ENCODE measurements at places on chromosomes 6 and 20. TPM values are rescaled to one million over a fixed set of nuclear protein-coding genes. Genes with fewer than 3 reads are reported as not detected.

- no peaks in the 10 kb centered on the region for H3K36me3 ChIP-seq
- peaks cover 31% of the 10 kb centered on the region for H3K4me1 ChIP-seq
- no peak for DNase-seq
- H3K27ac ChIP-seq: no peak overlapping the region
- H3K4me3 ChIP-seq: no peak overlapping the region
- no peaks in the 10 kb centered on the region for H3K27me3 ChIP-seq
Measured at GRCh38 chr6:71388068-71388744, 99.6 kb downstream of the OGFRL1 start.

DNA sequence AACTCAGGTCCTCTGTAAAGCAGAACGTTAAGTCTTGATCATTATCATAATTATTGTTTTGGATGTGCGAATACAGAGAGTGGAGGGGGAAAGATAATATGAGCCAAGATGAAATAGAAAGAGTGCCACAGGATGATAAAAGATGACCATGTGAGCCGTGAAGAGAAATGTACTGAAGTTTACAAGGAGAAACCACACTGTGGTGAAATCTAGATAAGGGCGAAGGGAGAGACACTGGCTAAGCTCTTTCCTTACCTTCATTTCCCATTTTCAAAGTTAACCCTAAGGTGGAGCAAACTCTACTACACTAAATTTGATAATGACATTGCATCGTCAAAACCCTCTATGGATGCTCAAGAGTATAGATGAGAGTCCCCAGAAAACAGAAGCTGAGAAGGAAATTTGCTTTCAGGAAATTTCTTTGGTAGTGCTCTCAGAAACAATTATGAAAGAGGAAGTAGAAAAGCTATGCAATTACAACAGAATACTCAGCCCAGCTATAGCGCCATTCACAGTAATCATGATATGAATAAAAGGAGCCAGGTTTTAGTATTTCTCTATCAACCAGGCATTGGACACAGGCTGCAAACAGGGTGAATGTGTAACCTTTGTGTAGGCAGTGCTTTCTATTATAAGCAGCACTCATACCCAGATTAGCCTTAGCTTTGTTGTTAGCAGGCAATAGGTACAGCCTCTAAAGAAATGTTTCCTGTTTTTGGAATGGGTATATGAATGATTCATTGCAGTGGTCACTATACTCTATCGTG, 1080.7 kb downstream of the GRIK2 start:
- H3K27me3 ChIP-seq: peaks cover 20% of the 10 kb centered on the region
- H3K36me3 ChIP-seq: no peaks in the 10 kb centered on the region
- H3K4me3 ChIP-seq: no peak overlapping the region
- H3K27ac ChIP-seq: no peak overlapping the region
- H3K4me1 ChIP-seq: no peaks in the 10 kb centered on the region

DNA sequence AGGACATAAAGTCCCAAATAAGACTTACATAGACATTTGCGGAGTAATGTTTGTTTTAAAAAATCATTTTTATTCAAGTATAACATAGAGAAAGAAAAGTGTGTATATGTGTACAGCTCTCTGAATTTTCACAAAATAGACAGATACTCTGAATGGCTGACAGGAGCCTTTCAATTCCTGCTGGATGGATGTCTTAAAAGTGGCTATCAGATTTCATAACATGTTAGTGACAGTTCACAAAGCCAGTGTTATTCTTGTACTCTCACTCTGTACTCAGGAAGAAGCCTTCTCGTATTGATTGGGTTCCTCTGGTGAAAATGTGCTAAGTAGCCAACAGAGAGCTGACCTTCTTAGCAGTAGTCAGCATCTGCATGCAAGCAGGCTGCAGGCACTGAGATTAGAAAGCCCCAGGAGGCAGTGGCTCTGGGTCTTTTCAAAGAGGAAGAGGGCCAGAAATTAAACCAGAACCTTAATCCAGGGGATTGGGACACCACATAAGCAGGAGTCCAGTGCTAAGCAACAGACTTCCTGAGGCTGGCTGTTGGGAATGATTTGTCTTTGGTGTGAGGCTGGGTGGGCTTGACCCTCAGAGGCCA, 19.7 kb downstream of the SLC17A4 start:
- H3K36me3 ChIP-seq: no peaks in the 10 kb centered on the region
- no peaks in the 10 kb centered on the region for H3K4me1 ChIP-seq
- no peak for DNase-seq
- H3K27ac ChIP-seq: no peak overlapping the region
- H3K27me3 ChIP-seq: no peaks in the 10 kb centered on the region
- H3K4me3 ChIP-seq: no peak overlapping the region

- no peaks in the 10 kb centered on the region for H3K27me3 ChIP-seq
- no peaks in the 10 kb centered on the region for H3K36me3 ChIP-seq
- no peak for DNase-seq
Measured at GRCh38 chr20:60300374-60300773, 342.2 kb downstream of the CDH26 start.

DNA sequence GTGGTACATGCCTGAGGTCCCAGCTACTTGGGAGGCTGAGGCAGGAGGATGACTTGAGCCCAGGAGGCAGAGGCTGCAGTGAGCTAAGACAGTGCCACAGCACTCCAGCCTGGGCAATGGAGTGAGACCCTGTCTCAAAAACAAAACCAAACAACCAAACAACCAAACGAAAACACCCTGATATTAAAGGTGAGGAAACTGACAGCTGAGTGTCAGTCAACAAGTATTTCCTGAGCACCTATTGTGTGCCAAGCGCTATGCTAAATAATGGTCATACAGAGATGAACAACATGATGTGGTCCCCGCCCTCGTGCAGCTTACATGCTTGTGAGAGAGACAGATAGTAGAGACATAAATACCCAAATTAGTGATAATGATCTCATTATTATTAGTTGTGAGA, 1.9 kb upstream of the TULP1 start:
- H3K4me1 ChIP-seq: peaks cover 19% of the 10 kb centered on the region
- peaks cover 22% of the 10 kb centered on the region for H3K27me3 ChIP-seq
- H3K36me3 ChIP-seq: no peaks in the 10 kb centered on the region
- H3K27ac ChIP-seq: 0 out of 2 replicates have a peak overlapping the region, but pooled peaks have one; percentile 55
- H3K4me3 ChIP-seq: no peak overlapping the region
- no peak for DNase-seq

DNA sequence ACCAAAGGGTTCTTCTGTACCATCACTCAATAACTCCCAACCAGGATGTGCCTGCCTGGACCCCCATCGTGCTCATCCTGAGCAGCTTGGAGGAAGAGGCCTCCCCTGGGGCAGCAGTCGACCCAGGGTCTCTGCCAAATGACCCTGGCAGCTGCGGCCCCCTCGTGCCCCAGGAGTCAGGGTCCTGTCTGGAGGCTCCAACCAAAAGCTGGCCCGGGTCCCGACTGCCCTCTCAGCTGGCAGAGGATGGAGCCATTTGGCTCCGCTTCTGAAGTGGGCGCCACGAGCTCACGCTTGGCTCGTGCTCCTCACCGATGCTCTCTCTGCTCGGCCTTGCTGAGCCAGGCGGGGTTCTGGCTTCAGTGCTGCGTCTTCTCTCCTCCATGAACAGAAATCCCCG, 56.8 kb downstream of the TFAP2C start:
- DNase-seq: peak; percentile 22

DNA sequence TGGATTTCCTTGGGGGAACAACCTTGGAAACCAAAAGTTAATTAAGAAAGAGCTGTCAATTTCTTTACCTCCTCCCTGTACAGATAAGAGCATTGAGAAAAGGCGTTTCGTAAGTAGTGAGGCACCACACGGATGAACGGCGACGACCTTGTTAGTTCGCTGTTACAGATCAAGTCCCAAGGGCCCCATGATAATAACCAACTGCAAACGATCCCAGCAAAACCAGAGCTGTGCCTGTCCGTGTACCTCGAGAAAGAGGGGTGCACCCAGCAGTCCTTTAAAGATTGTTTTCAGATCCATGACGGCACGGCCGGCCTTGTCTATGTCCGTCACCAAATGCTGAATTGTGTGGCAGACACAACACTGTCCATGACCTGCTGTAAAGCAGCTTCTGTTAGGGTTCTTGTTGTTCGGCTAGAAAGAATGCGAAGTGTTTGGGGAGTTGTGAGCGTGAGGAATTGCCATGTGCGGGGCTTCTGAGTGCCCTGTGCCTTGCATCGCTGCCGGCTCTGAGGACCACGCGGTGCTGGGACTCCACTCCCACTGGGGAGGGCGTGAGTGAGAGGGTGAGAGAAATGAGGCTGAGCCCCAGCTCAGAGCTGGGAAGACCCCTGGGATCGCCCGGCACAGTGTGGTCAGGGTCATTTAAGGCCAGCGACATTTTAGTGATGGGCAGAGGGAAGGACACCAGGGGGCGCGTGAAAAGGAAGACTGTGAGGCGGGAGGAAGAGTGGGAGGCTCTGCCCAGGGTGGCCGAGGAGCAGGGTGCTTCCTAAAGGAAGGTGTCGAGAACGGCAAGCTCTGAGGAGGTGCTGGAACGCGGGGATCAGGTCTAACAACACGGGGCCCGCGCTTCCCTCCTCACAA, 136.8 kb upstream of the RPS6KA2 start:
- no peak overlapping the region for H3K27ac ChIP-seq
- no peak for DNase-seq
- peaks cover 22% of the 10 kb centered on the region for H3K4me1 ChIP-seq
- no peak overlapping the region for H3K4me3 ChIP-seq
- no peaks in the 10 kb centered on the region for H3K27me3 ChIP-seq
- H3K36me3 ChIP-seq: no peaks in the 10 kb centered on the region

- no peaks in the 10 kb centered on the region for H3K36me3 ChIP-seq
- DNase-seq: no peak
- H3K27ac ChIP-seq: 0 out of 2 replicates have a peak overlapping the region, but pooled peaks have one; percentile 36
- peaks cover 30% of the 10 kb centered on the region for H3K4me1 ChIP-seq
Measured at GRCh38 chr6:157143171-157143889, 180.0 kb downstream of the TMEM242 start.

GRCh38 chr6:78551361-78551760, 316.0 kb upstream of the IRAK1BP1 start:
- H3K4me1 ChIP-seq: no peaks in the 10 kb centered on the region
- peaks cover 6% of the 10 kb centered on the region for H3K36me3 ChIP-seq
- H3K27me3 ChIP-seq: no peaks in the 10 kb centered on the region
- H3K27ac ChIP-seq: no peak overlapping the region
- H3K4me3 ChIP-seq: no peak overlapping the region

GRCh38 chr6:131372535-131372934, 200.5 kb upstream of the ARG1 start:
- H3K4me1 ChIP-seq: peaks cover 11% of the 10 kb centered on the region
- no peaks in the 10 kb centered on the region for H3K27me3 ChIP-seq
- H3K4me3 ChIP-seq: no peak overlapping the region
- no peaks in the 10 kb centered on the region for H3K36me3 ChIP-seq

DNA sequence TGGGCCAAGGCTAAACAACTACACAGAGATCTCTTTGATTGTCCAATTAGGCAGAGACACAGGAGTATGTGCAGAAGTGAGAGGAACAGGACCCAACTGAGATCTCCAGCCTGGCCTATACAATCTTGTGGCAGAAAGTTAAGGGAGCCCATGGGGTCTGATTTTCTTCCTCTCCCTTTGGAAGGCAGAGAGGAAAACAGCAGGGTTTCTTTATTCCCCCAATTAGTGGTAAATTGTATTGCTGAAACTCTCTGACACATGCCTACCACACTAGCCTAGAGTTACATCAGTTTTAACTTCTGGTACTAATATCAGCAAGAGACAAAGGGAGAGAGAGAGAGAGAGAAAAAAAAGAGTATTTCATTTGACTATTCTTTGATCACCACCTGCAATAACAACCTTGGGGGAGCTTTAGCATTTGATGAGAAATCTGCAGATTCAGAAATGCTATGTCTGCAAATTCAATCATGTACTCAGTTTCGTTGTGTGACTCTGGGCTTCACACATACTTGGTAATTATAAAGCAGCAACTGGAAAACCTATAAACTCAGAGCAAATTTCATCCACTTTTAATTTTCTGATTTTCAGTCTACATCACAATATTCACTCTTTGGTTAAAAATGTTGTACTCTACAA, 260.3 kb upstream of the SPTLC3 start:
- H3K36me3 ChIP-seq: no peaks in the 10 kb centered on the region
- H3K4me1 ChIP-seq: peaks cover 41% of the 10 kb centered on the region
- DNase-seq: peak; percentile 37
- H3K27me3 ChIP-seq: no peaks in the 10 kb centered on the region

DNA sequence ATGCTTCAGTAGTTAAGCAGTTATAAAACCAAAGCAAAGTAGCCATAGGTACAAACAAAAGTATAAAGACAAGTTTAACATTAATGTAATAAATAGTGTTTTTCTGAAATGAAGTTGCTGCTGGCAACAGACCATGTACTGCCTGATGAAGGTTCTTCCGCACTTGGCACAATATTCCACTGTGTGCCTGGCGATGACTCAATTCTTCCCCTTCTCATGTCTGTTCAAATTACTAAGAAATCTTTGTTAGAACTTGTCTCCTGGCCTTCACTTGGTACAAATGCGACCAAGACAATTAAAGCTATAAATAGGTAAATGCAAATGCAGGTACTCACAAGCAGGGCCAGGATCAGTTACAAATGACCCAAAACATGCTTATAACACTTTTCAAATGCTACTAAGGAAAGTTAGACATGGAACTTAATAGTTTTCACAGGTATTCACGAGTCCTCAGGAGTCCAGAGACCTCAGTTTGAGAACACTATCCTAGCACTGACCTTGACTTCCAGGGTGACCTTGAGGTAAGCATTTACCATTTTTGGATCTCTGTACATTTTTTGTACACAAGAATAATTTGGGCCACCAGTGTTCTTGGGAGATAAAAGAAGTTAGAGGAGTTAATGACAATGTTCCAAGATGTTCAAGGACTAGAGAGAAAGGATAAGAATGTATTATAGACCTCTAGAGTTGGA, 8.1 kb upstream of the DDR1 start:
- H3K27ac ChIP-seq: no peak overlapping the region
- 0 out of 2 replicates have a peak, but pooled peaks cover 6% of the 10 kb centered on the region for H3K36me3 ChIP-seq
- H3K4me1 ChIP-seq: peaks cover 17% of the 10 kb centered on the region
- H3K27me3 ChIP-seq: no peaks in the 10 kb centered on the region
- no peak for DNase-seq

- DNase-seq: no peak
- no peak overlapping the region for H3K4me3 ChIP-seq
- peaks cover 12% of the 10 kb centered on the region for H3K36me3 ChIP-seq
- H3K4me1 ChIP-seq: no peaks in the 10 kb centered on the region
- H3K27me3 ChIP-seq: no peaks in the 10 kb centered on the region
- H3K27ac ChIP-seq: no peak overlapping the region
Measured at GRCh38 chr6:56510984-56511531, 131.6 kb downstream of the DST start.

- peaks cover 70% of the 10 kb centered on the region for H3K4me1 ChIP-seq
- no peaks in the 10 kb centered on the region for H3K27me3 ChIP-seq
- DNase-seq: peak; percentile 91
- H3K36me3 ChIP-seq: no peaks in the 10 kb centered on the region
Measured at GRCh38 chr6:10582774-10583508, 61.8 kb downstream of the GCNT2 start.

GRCh38 chr6:107563694-107564588, 74.0 kb downstream of the SOBP start:
- DNase-seq: no peak
- no peaks in the 10 kb centered on the region for H3K27me3 ChIP-seq
- peaks cover 15% of the 10 kb centered on the region for H3K4me1 ChIP-seq
- H3K36me3 ChIP-seq: no peaks in the 10 kb centered on the region
- no peak overlapping the region for H3K27ac ChIP-seq
- H3K4me3 ChIP-seq: no peak overlapping the region

Gene C6orf52
- not detected for total RNA-seq

Gene NHLRC1
- 1.0 TPM for total RNA-seq

Gene C6orf58
- total RNA-seq: not detected

Gene REV3L
- total RNA-seq: 13.1 TPM

Gene NKAIN4
- 16.0 TPM for total RNA-seq

Gene PTCHD4
- total RNA-seq: 0.31 TPM

Gene ATRN
- 14.7 TPM for total RNA-seq

Gene BTN1A1
- total RNA-seq: 0.38 TPM
